ENCODE measurements at places on chromosomes 11 and 22. TPM values are rescaled to one million over a fixed set of nuclear protein-coding genes. Genes with fewer than 3 reads are reported as not detected.

Gene BCO2
- total RNA-seq: 1.2 TPM

Gene PLET1
- not detected for total RNA-seq

Gene INS
- total RNA-seq: not detected

Gene OR51I1
- total RNA-seq: not detected

Gene SCN4B
- 0.08 TPM for total RNA-seq

Gene RAPSN
- total RNA-seq: not detected

Gene CFAP300
- total RNA-seq: 6.9 TPM

Gene GRIK4
- total RNA-seq: not detected

Gene SPI1
- total RNA-seq: 0.10 TPM

Gene LTO1
- total RNA-seq: 38.6 TPM

Gene SCGB1A1
- total RNA-seq: 0.45 TPM

Gene ASRGL1
- 13.0 TPM for total RNA-seq

Gene MUC2
- total RNA-seq: 0.50 TPM

Gene NEFH
- total RNA-seq: 0.10 TPM

Gene FGF19
- total RNA-seq: 0.03 TPM

Gene RGL4
- not detected for total RNA-seq

Gene POU2AF2
- not detected for total RNA-seq
